Mononuclear cell (primary cell): ENCODE measurements at places on chromosomes 3 and 15. TPM values are rescaled to one million over a fixed set of nuclear protein-coding genes. Genes with fewer than 3 reads are reported as not detected.

SLC12A1 gene
- total RNA-seq, result not detected

THRB gene
- total RNA-seq, result 0.94 TPM

NECTIN3 gene
- total RNA-seq, result 5.5 TPM

FAM162A gene
- total RNA-seq, result 19.2 TPM

CHRNA7 gene
- total RNA-seq, result 2.0 TPM

MCF2L2 gene
- total RNA-seq, result 2.9 TPM

GPR87 gene
- not detected for total RNA-seq

JAGN1 gene
- total RNA-seq, result 15.0 TPM

POLR2M gene
- 103 TPM for total RNA-seq

PLSCR5 gene
- not detected for total RNA-seq

AP3B2 gene
- total RNA-seq, result 0.10 TPM

TM4SF1 gene
- total RNA-seq, result 0.84 TPM

MAP4 gene
- total RNA-seq, result 17.9 TPM

CYP8B1 gene
- under 0.01 TPM for total RNA-seq

GPR62 gene
- 0.10 TPM for total RNA-seq
